Activated naive CD8-positive, alpha-beta T cell treated with anti-CD3 and anti-CD28 coated beads, Interleukin-2, amount 10 ng/mL, durations not matched to agents 7 days and 5 days (primary cell): ENCODE measurements at places on chromosomes 4 and X. TPM values are rescaled to one million over a fixed set of nuclear protein-coding genes. Genes with fewer than 3 reads are reported as not detected.

DNA sequence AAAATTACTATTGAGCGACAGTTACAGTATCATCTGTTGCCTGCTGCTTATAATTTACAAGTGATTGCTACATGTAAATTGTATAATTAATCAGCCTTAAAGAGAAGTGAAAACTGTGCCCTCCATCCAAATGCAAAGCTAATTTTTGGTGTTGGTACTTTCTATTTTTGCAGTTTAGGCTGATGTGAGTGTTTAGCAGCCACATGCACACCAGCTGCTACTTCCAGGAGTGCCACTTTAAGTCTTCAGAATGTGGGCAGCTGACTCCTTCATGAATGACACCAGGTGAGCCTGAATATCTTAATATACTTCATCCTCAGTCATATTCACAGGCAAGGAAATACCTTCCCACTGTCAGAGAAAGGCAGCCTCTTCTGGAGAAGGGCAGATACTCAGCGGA lies 149.8 kb upstream of the RASGEF1B start:
- no peak overlapping the region for H3K27ac ChIP-seq
- no peaks in the 10 kb centered on the region for H3K4me1 ChIP-seq
- DNase-seq: no peak
- H3K27me3 ChIP-seq: no peaks in the 10 kb centered on the region

- H3K36me3 ChIP-seq: peaks cover 1% of the 10 kb centered on the region
- no peak overlapping the region for H3K27ac ChIP-seq
- peaks cover 12% of the 10 kb centered on the region for H3K4me1 ChIP-seq
- no peak for DNase-seq
Measured at GRCh38 chr4:77124576-77124975, 32.4 kb upstream of the CCNG2 start.

- peaks cover 7% of the 10 kb centered on the region for H3K4me1 ChIP-seq
- no peak overlapping the region for H3K4me3 ChIP-seq
- peaks cover 10% of the 10 kb centered on the region for H3K36me3 ChIP-seq
- H3K27ac ChIP-seq: no peak overlapping the region
Measured at GRCh38 chrX:123884809-123885408, 25.1 kb downstream of the XIAP start.

GRCh38 chrX:19549838-19550237 lies 34.5 kb upstream of the MAP3K15 start:
- H3K36me3 ChIP-seq: peaks cover 12% of the 10 kb centered on the region
- no peak overlapping the region for H3K4me3 ChIP-seq
- no peak for DNase-seq
- H3K27me3 ChIP-seq: no peaks in the 10 kb centered on the region
- H3K27ac ChIP-seq: peak overlapping the region; percentile 60

GRCh38 chr4:112594993-112595392 lies 41.7 kb downstream of the ZGRF1 start:
- H3K36me3 ChIP-seq: peaks cover 25% of the 10 kb centered on the region
- H3K27ac ChIP-seq: no peak overlapping the region
- DNase-seq: no peak
- H3K4me1 ChIP-seq: no peaks in the 10 kb centered on the region
- H3K27me3 ChIP-seq: no peaks in the 10 kb centered on the region
- H3K4me3 ChIP-seq: no peak overlapping the region

DNA sequence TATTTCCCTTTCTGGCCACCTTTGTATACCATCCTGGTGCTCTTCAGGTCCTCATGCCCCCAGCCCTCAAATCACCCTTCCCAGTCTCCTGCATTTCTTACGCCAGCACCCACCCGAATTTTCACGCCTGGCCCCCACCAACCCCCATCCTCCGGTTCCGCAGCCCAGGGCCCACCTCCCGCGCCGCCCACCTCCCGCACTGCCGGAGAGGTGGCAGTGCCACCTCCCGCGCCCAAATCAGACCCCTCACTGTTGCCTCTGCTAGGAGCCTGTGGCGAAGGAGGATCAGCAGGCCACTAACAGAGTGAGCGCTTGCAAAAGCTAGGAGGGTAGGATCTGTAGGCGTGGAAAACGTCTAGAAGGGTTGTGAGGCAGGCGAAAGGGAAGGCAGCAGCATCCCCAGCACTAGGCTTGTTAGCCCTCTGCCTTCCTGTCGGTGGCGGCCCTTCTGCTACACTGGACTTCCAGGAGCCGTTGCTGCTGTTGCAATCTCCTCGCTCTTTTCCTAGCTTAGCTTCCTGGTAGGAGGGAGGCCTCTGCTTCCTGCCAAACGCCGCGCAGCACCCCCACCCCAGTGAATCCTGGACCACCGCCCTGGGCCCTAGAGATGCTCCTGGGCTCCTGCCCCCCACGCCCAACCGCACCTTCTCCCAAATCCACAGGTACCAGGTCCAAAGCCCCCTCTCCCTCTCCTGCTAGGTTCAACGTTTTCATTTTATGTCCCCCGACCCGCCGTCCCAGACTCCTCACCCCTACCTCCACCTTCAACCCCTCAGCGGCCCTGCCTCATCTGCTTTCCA lies 51.0 kb downstream of the SPIN2B start:
- no peaks in the 10 kb centered on the region for H3K27me3 ChIP-seq
- no peaks in the 10 kb centered on the region for H3K4me1 ChIP-seq
- no peak for DNase-seq
- no peak overlapping the region for H3K27ac ChIP-seq
- no peaks in the 10 kb centered on the region for H3K36me3 ChIP-seq
- no peak overlapping the region for H3K4me3 ChIP-seq

The HCFC1 gene
- total RNA-seq: 101 TPM

The PDLIM3 gene
- not detected for total RNA-seq
